ENCODE measurements at places on chromosomes 12 and 14.

DNA sequence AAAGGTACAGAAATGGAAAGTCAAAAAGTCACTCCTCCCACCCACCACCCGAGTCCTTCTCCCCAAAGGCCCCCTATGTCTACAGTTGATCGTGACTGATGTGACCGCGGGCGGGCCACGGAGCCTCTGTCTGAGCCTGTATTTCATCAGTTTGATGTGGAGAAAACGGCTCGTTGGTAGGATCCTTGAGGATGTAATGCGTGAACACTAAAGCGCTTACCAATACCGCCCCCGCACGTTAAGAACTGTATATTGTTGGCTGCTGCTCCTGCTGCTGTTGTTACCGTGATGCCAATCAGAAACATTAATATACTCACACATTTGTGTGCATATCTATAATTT lies 24.6 kb upstream of the UBC start:
- DNase-seq, result peak; percentile 39

DNA sequence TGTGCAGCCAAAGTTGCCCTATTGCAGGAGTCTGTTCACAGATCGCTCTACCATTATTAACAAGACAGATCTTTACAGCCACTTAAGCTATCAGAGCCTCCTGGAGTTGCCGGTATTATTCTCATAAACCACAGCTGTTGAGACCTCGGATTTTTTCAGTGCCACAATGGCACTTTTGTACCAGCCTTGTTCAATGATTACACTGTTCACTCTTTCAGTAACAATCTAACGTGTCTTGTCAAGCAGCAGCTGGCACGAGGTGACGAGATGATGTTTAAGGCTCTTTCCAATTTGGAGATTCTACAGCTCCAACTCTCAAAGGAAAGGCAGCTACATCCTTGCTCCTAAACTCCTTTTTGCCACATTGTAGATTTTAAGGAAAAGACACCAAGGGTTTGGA lies 30.7 kb downstream of the LRIG3 start:
- DNase-seq, result no peak

- no peak for DNase-seq
These were observed 148.7 kb downstream of the ANO2 start for GRCh38 chr12:5796171-5796958.

- DNase-seq, result no peak
These were observed 315.3 kb downstream of the BCL11B start for GRCh38 chr14:98956661-98957060.

DNA sequence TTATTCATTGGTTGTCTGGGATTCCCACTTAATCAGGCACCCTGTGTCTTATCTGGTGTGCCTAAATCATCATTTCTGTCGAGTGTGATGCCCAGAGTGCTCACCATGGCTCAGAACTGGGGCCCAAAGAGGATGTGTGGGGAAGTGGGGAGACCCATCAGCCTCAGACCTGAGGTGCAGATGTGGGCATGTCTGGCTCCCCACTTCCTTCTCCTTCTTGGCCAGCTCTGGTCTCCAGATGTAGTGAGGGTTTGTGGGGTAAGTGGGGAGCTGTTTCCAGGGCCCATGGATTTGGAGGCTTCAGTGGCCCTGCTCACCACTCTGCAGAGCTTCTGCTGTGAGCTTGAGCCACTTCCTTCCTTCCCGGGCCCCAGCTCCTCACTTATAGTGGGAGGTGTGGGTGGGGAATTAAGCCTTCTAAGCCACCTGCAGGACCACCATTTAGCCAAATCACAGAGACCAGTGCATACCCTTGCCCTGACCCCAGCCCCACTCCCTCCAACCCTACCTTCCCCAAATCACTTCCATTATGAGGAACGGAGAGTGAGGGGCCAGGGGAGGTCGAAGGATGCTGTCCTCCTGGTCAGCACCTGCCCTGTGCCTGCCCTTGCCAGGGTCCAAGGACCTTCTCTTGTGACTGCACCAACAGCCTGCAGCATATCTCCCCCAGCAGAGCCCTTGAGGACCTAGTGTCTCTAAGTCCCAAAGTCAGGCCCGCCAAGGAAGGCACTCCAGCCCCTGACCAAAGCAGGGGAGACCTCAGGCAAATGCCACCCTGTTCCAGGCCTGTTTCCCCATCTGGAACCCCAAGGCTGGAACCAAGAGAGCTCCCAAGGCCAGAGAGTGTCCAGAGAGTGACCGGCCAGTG lies 278.2 kb upstream of the RTL1 start:
- no peak for DNase-seq

DNA sequence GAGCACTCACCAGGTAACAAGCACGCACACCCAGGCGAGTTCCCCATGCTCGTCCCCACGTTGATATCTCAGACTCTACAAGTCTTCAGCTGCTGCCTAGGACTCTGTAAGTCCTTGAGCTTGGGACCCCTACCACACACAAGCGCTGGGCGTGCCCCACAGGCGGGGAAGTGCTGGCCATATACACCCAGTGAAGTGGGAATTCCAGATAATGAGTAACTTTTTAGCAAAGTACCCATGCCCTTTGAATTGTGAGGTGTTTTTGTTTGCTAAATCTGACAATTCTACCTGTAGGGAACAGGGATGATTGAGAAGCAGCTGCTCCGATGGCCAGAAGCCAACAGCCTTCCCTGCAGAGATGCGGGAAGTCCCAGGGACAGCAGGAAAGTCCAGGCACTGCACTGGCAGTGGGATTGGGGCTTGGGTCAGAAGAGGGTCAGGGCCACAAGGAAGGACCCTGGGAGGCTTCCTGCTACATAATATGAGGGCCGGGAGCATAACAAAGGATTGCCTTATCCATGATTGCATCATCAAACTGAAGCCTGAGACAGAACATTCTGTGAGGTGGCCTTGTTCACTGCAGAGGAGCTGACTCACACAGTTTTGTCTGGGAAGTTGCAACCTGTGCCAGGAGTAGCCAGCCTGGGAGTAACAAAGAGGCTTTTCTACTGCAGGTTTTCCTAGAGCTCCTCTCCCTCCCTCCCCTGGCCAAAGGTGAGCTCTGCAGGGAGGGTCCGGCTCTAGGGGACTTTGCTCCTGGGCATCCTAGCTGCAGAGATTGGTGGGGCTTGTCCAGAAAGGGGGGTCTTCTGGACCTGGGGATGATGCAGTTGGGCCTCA lies 13.2 kb upstream of the SERPINA3 start:
- no peak for DNase-seq
